ENCODE measurements at places on chromosomes 7 and 10.

DNA sequence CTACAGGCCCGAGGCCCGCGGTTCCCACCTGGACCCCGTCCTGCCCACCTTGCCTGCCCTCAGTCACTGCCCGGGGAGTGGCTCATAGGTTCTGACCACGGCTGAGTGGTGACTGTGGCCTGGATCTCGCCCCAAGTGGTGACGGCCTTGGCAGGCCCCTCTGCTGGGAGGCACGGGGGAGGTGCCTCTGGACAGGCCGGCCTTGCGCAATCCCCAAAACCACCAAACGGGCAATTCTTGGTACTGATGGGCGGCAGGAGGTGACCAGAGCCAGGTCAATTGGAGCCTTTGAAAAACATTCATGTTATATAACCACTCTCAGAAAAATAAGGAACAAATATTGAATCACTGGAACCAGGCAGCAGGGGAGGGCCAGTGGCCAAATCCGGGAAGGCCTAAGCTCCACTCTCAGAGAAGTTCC, 83.4 kb downstream of the PRKAG2 start:
- DNase-seq = no peak

- no peak for DNase-seq
Measured at GRCh38 chr7:77532247-77532646, 4.8 kb upstream of the PTPN12 start.

DNA sequence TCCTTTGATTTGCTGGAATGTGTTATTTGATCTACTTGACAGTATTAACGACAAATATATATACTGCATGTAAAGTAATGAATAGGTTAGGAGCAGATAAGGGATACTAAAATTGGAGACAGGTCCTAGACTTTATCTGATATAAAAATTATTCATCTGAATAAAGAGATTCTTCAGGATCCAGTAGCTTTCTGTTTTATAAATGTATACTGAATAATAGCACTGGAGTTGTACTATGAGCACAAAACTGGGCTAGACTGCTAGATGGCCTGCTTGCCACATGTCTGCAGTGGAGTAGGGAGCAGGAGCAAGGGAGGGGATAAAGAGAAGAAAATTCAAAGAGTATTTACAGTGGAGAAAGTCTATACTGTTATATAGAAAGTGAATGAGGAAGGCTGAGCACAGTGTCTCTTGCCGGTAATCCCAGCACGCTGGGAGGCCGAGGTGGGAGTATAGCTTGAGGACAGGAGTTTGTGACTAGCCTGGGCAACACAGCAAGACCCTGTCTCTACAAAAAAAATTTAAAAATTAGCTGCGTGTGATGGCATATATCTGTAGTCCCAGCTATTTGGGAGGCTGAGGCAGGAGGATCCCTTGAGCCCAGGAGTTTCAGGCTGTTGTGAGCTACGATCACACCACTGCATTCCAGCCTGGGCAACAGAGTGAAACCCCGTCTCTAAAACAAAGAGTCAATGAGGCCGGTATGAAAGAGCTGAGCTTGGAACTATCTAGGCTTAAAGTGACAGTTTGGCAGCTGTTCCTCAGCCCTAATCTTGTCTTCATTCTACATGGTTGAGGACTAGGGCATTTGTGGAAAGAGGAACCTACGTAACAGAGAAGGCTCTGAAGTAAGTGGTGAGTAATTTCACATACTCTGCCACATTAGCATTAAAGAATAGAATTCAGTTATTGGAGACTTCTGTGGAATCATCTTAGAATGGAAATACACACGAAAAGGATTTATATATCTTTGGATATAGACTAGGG, 41.8 kb downstream of the CD36 start:
- DNase-seq = no peak

DNA sequence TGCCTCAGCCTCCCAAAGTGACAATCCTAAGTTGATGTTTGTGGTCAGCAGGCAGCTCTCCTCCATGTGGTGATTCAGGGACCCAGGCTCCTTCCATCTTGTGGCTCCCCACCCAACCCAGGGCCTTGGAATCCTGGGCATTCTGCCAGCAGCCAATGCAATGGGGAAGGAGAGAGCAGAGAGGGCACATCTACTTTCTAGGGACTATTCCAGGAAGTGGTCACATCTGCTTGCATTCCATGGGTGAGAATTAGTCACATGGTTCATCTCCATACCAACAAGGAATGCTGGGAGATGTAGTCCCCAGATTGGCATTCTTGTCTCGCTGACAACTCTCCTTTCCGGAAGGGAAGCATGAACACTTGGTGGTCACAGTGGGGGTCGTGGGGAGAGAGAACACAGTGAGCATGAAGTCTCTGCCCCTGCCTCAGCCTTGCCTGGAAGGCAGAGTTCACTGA, 9.9 kb upstream of the SRRM3 start:
- DNase-seq = peak; percentile 51

All from NCI-H1694 treated with DMSO at 0.1 percent for 48 hours (cell line).